ENCODE measurements at places on chromosomes 13 and 19. TPM values are rescaled to one million over a fixed set of nuclear protein-coding genes. Genes with fewer than 3 reads are reported as not detected.

The FFAR3 gene
- 0.16 TPM for total RNA-seq

The NAPA gene
- total RNA-seq = 90.5 TPM

The SMIM44 gene
- total RNA-seq = not detected

The KLK13 gene
- total RNA-seq = not detected

The C19orf33 gene
- 1.1 TPM for total RNA-seq

The LILRA1 gene
- total RNA-seq = not detected

The MIA gene
- total RNA-seq = 0.59 TPM

The PCSK4 gene
- total RNA-seq = 2.2 TPM

The C19orf73 gene
- total RNA-seq = 0.68 TPM

The TEX29 gene
- 0.27 TPM for total RNA-seq

The MBD3L2B gene
- not detected for total RNA-seq

The TM9SF2 gene
- 85.7 TPM for total RNA-seq

The ADPRHL1 gene
- total RNA-seq = 0.98 TPM

The SMIM24 gene
- 1.3 TPM for total RNA-seq

The ADAMTSL5 gene
- total RNA-seq = 5.4 TPM

The ZNF816 gene
- 11.6 TPM for total RNA-seq
